Bronchial epithelial cell (primary cell): ENCODE measurements at places on chromosomes 1 and 21.
A peak's percentile ranks its signal among the peaks of the same experiment; 100 is the strongest.

DNA sequence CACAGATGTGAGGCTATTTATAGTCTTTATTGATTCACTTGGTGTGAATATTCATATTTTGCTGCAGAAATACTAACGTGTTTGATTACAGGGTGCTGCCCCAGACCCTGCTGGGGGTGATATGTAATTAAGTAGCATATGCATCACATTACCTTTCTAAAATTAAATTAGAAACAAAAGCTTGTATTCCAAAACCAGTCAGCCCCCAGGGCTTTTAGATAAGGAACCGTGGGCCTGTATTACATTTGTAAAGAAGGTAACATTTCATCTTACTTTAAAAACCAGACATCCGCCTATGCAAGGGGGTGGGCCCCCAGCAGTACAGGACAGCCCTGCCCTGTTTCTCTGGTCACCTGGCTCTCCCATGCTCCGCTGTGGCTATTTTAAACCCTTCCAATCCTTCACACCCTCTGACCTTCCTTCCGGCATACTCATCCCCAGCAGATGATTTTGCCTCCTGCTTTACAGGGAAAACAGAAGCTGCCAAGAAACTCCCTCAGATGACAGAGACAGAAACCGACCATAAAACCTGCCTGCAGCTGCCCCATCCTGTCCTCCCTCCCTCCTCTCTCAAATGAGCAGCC, 22.0 kb upstream of the KCNC4 start:
- no peak for DNase-seq

GRCh38 chr21:41933313-41934079, 20.3 kb downstream of the C2CD2 start:
- DNase-seq = peak; percentile 58

GRCh38 chr1:111831153-111831552, 75.5 kb downstream of the DDX20 start:
- no peak for DNase-seq

- DNase-seq = no peak
These were observed 280.1 kb upstream of the ESRRG start for GRCh38 chr1:217003355-217003754.

GRCh38 chr1:197637406-197637805, 137.9 kb downstream of the DENND1B start:
- no peak for DNase-seq

- DNase-seq = no peak
These were observed 123.8 kb upstream of the IVNS1ABP start for GRCh38 chr1:185440877-185441276.

DNA sequence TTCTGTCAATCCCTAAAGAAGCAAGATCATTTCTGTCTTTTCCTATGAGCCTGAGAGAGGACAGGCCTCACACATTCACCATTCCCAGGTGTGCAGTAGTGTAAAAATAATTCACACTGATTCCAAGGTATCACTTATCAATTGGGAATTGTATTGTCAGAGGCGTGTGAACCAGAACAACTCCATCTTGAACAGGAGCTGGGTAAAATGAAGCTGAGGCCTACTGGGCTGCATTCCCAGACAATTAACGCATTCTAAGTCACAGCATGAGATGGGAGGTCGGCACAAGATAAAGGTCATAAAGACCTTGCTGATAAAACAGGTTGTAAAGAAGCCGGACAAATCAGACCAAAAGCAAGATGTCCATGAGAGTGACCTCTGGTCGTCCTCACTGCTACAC, 239.2 kb downstream of the SMYD3 start:
- DNase-seq = no peak

GRCh38 chr1:86621286-86621685, 74.4 kb downstream of the CLCA4 start:
- no peak for DNase-seq

- no peak for DNase-seq
These were observed 344.1 kb downstream of the DISC1 start for GRCh38 chr1:231970684-231971083.

- no peak for DNase-seq
These were observed 262.0 kb downstream of the NUF2 start for GRCh38 chr1:163583661-163584181.

- DNase-seq = no peak
These were observed 2.1 kb downstream of the SLAMF8 start for GRCh38 chr1:159828581-159829272.

- DNase-seq = peak; percentile 42
These were observed 71.2 kb downstream of the VWA5B1 start for GRCh38 chr1:20361805-20362381.

DNA sequence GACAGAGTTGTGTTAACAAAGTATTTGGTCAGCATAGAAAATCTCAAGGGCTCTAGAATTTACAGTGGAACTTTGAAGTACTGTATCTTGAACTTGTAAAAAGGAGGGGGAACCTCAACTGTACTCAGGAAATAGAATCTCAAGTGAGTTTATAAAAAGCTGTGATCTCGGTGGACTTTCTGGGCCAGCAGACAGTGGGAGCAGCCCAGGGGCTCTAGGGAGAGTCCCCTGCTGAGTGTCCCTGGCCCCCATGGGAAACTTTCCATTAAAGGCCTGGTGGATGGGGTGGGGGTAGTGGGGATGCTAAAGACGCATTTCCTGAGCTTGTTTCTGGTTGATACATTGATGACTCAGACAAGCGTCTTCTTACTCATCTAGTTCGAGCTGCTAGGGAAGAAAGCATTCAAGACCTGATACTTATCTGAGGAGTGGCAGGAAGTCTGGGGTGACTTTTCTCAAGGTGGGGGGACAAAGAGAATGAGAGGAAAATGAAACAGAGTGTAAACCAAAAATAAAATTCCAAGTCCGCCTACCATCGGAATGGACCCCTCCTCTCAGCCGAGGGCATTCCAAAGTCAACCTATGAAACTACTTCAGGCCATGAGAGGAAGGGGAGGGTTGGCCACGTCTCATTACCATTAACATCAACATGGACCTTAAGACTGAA, 65.5 kb downstream of the NID1 start:
- DNase-seq = peak; percentile 96

- no peak for DNase-seq
These were observed 36.2 kb upstream of the DUSP10 start for GRCh38 chr1:221778125-221778524.

- no peak for DNase-seq
These were observed 111.2 kb upstream of the PROX1 start for GRCh38 chr1:213876531-213876930.

DNA sequence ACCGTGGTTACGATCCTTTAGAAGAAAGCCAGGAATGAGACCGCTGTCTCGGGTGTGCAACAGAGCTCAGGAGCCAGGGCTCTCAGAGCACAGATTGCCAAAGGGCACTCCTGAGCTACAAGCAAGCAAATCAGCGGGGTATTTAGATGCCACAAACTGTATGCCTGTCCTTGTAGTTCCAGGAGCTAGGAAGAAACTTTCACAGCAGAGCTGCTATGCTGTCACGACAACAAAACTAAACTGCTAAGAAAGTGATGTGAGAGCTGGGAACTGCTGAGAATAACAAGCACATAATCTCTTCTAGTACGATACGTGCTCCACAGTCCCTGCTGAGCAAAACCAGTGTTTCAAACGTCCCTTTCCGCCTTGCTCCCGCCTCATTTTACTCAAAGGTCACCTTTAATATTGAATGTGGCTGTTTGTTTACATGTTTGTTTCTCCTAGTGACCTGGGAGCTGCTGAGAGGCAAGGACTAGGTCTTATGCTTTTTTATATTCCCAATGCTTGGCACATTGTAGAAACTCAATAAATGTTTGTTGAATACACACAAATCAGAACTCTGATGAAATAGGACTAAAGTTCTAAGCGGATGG, 14.7 kb downstream of the GREM2 start:
- no peak for DNase-seq

DNA sequence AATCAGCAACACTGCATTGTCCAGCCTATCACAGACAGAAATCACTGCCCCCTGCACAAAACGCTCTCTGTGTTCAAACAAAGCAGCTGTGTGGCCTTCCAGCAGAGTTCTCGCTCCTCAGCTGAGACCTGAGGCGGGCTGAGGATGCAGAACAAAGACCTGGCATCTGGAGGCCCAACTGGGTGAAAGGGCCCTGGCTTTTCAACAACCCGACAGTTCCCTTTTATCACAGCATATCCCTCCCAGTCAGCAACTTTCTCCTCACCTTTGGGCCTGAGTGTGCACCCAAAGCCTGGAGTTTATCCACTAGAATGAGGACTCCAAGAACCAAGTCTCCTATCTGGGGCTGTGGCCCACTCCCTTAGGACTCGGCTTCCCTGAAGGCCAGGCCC, 42.6 kb upstream of the A3GALT2 start:
- DNase-seq = no peak

DNA sequence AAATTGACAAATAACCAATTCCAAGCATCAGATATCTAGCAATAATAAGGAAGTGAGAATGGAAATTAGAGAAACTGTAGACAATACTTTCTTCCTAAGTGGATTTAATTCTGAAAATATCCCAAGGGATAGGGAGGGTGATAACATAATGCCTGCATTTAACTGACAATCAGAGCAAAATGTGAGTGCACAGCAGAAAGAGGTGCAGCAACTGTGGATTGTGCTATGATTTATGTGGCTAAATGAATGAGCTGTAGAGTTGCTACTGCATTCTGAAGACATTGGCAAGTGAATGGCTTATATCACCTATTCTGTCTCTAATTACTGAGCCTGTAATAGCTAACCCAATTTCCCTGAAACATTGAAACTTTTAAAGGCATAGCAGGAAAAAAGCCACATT, 39.0 kb downstream of the OLFM3 start:
- DNase-seq = no peak

GRCh38 chr1:175572932-175573868, 170.2 kb downstream of the TNR start:
- DNase-seq = no peak

- peak; percentile 89 for DNase-seq
These were observed 442.1 kb upstream of the NR5A2 start for GRCh38 chr1:199585392-199585791.

GRCh38 chr1:64478594-64479470, 8.9 kb downstream of the CACHD1 start:
- DNase-seq = no peak

- DNase-seq = no peak
These were observed 2.2 kb upstream of the ACTRT2 start for GRCh38 chr1:3019007-3019515.

DNA sequence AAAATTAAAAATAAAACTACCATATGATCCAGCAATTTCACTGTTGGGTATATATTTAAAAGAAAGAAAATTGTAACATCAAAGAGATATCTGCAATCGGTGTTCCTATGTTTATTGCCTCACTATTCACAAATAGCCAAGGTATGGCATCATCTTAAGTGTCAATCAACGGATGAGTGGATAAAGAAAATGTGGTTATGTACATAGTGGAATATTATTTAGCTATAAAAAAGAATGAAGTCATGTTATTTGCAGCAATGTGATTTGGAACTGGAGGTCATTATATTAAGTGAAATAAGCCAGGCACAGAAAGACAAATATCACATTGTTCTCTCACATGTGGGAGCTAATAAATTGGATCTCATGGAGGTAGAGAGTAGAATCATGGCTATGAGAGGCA, 76.3 kb downstream of the RD3 start:
- no peak for DNase-seq

DNA sequence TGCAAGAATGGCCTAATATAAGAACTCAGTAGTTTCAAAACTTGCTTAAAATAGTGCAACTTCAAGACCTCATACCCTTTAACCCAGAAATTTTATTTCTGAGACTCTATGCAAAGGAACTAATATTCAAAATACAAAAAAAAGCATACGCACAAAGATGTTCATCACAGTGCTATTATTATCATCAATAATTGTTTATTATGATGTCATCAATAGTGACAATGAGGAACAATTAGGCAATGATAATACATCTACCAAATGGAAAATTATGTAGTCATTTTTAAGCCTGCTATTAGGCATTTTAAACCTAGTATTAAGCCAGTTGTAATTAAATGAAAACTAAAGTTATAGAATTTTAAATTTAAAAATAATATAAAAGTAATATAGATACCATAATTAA, 3.3 kb downstream of the TTLL7 start:
- DNase-seq = no peak

DNA sequence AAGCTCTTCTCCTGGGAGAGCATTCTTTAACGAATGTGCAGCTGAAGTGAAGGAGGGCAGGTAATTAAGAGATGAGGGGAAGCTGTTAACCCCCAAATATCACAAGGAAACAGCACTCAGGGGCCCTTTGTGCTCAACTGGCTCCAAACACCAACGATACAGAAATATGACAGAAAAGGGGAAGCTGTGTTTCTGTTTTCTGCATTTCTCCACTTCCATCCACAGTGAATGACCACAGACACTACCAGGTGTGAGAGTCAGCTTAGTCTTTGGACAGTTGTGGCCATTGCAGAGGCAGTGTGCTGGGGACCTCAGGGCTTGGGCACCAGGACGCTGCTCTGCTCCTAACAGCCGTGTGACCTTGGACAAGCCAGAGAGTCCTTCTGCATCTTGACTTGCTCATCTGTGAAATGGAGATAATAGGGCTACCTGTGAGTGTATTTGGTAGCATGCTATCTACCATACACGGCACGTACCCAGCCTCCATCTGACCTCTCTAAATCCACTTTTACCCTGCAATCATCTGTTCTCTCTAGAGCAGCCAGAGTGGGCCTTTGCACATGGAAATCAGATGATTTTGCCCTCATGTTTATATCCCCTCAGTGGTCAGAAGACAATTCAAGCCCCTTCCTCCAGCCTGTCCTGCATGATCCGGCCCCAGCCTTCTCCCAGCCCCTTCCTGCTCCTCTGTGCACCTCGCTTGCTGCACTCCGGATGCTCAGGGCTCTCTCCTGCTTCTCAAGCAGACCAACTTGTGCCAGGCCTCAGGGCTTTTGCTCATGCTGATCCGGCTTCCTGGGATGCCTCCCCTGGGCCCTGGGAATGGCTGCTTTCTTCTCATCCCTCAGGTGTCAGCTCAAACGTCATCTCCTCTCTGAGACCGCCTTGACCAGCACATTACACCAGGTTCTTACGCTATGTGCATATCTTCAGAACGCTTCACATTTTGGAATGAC, 4.7 kb upstream of the TINAGL1 start:
- no peak for DNase-seq

DNA sequence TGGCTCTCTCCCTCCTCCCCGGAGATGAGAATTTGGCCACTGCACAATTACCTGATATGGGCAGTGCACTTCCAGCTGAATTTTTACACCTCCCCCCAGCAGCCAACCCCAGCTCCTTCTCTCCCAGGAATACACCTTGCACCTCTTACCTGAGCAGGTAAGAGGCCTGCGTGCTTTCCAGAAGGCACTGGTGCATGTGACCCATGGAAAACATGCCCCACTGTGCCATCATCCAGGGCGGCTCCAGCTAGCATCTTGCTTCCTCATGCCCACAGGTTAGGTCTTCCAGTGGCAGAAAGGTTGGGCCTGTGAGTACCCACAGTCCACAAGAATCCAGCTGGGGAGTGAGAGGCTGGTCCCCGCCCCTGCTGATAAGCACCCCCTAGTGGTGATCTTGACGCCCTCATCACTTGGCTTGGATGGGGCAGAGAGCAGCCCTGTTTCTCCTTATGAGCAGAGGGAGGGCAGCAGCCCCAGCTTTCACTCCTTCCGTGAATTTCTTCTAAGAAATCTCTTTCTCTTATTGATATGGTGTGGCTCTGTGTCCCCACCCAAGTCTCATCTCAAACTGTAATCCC, 57.8 kb downstream of the EDARADD start:
- peak; percentile 8 for DNase-seq

- DNase-seq = no peak
These were observed 27.6 kb downstream of the FAAH start for GRCh38 chr1:46421739-46422138.
